SK-N-SH treated with all-trans-retinoic acid at 6 μM for 48 hours (cell line): ENCODE measurements at places on chromosomes 2 and 18.

DNA sequence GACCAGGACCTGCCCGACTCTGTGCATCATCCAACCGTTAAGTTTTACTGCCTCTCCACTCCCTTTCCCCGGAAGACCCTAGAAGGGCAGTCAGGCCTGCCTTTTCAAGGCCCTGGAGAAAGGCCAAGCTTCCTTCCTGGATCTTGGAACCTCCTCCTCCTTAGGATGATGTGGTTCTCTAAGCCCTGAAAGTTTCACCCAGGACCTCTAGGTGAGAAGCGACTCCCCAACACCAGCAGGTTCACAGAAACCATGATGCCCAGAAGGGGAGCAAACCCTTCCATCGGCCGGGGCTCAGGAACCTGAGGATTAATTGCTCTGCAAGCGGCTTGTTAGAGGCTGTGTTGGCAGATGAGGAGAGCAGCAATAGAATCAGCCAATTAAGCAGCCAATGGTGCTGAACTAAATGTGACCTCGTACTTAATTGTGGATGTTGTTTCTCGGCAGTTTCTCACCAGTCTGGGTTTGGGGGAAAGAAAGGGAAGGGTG lies 94.2 kb upstream of the FZD7 start:
- ATAC-seq: no peak

DNA sequence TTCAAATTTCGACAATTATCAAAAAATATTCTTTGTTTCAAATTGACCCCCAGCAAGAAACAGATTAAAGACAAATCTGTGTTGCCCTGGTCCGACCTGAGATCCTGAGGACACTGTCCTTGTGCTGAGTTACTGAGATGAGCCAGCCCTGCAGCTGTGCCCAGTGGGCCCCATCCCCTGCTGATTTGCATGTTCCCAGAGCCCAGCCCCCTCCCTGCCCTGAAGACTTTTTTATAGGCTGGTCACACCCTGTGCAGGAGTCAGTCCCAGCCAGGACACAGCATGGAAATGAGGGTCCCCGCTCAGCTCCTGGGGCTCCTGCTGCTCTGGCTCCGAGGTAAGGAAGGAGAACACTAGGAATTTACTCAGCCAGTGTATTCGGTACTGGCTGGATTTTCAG lies 31.4 kb upstream of the ZNG1B start:
- no peak for ATAC-seq

DNA sequence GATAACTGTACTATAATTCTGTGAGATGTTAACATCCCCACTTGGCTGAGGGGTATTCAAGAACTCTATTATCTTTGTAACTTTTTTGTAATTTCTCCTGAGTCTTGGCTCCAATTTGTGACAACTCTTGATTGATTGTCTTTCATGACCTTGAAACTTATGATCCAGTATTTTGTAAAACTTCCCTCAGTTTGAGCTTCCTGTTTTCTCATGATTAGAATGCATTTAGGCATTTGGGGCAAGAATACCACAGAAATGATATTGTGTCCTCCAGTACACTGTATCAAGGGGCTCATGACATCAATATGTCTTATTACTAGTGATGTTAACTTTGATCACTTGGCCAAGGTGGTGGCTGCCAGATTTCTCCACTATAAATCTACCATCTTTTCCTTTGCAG lies 37.4 kb downstream of the PNO1 start:
- no peak for ATAC-seq

GRCh38 chr2:239399433-239399920 lies 1.3 kb downstream of the HDAC4 start:
- ATAC-seq: no peak

DNA sequence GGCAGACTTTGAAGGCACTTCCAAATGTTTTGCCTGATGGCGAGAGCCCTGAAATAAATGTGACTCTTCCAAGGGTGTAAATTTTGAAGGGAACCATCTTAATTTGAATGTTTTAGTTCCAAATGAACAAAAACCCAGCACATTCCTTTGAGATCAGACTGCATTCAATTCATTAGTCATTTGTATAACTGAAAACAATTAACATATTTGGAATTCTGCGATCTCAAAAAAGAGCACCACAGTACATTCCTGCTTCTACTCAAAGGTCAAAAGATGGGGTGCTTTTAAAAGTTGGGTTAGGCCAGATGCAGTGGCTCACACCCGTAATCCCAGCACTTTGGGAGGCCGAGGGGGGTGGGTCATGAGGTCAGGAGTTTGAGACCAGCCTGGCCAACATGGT lies 38.2 kb upstream of the CHRNA1 start:
- peak; percentile 31; the same call in 1 of the 3 replicates for ATAC-seq

- ATAC-seq: no peak
Observed at GRCh38 chr2:158776231-158776630, 18.9 kb upstream of the DAPL1 start.

DNA sequence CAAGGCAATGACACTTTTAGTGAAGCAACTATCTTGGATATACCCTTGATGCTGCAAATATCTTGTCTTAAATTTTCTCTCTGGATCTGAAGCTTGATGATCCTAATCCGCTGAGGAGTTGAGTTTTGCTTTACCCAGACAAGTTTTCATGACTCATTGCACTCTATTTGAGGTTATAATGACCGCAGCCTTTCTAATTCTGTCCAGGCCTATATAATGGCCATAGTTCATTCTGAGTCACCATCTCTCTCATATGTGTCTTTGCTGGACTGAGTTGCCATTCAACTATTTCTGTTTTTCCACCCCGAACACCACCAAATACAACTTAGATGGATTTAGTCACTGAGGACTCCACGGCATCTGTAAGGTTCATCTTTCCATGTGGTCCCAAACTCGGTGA lies 802.1 kb upstream of the FAM98A start:
- ATAC-seq: no peak

GRCh38 chr2:219120082-219120481 lies 40.5 kb downstream of the NHEJ1 start:
- ATAC-seq: no peak

DNA sequence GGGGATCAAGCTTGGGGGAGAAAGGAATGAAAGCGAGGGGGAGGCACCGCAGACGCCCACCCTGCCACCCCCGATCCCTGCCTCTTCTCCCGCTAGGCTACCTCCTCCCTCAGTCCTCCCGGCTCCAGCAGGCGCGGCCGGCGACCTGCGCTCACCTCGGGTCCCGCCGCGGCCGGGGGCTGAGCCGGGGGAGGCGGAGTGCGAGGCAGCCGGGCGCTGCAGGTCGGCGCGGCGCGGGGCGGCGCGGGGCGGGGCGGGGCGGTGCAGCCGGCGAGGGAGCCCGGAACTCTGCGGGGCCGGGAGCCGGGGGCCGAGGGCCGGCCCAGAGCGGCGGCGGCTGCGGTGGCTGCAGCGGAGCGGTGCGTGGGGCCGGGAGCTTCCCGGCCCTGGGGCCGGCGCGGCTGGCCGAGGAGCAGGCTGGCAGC lies 477 bp downstream of the ACVR1 start:
- ATAC-seq: peak; percentile 52

DNA sequence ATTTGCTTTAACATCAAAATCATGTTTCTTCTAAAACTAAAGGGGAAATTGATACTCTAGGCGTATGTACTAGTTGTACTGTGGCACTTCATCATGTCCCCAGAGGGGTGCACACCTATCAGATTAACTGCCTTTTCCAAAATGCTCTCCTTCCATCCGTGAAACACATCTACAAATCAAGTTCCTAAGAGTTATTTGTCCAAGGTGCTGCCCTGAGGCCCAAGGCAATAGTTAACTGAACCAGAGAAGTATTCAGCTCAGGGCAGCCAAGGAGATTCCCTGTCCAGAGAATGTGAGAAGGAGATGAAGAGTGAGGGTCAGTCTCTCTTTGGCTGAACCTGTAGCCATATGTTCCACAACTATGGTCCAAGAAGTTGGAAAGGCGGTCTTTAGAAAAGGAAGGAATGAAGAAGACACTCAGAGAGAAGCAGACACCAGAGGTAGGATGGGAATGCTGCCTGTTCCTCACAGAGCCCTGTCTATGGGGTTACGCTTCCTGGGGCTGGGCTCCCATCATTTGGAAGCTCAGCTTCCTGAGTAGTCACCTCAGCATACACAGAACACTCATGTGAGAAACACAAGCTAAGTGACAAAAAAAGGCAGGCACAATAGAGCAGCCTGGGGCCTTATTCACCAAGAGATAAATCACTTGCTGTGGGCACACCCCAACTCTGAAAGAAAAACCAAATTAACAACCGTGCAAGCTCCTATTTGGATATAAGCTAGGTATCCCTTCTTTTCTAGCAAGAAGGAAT lies 55.6 kb downstream of the ANKRD44 start:
- ATAC-seq: peak; percentile 52

- ATAC-seq: no peak
Observed at GRCh38 chr2:82395531-82395930, 2063.5 kb downstream of the SUCLG1 start.

DNA sequence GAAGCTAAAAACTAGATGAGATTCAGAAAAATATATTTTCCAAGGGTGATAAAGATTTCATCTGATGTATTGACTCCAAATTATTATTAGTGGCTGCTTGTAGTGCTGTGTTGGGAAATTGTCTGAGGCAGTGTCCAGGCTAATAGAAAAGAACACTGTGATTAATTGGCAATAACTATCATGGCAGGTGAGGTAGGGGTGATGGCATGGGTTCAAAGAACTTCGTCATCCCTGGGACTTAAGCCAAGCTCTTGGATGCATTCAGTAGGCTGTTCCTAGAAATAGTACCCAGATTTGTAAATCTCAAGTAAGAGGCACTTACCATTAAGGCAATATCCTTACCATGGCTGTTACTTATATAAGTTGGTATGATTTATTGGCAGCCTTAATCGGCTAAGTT lies 13.2 kb upstream of the RAPGEF4 start:
- no peak for ATAC-seq

GRCh38 chr2:109450574-109451273 lies 163.0 kb downstream of the SEPTIN10 start:
- ATAC-seq: no peak

GRCh38 chr2:111099402-111099801 lies 21.3 kb upstream of the BCL2L11 start:
- no peak for ATAC-seq

GRCh38 chr2:190838492-190838910 lies 42.1 kb upstream of the GLS start:
- peak; percentile 59 for ATAC-seq

DNA sequence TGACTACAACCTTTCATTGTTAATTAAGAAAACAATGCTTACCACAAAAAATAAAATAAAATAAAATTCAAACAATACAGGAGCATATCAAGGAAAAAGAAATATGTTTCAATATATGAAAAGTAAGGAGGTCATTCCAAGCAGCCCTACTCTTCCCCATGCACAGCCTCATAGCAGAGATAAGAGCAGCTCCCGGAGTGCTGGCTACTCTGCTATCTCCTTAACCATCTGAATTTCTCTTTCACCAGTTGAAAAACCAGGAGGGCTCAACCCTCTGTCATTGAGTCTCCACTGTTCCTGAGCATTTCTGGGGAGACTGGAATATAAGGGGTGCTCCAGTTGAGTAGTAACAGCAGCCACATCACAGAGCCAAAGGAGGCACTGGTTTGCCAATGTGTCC lies 201.4 kb downstream of the TCF4 start:
- no peak for ATAC-seq

DNA sequence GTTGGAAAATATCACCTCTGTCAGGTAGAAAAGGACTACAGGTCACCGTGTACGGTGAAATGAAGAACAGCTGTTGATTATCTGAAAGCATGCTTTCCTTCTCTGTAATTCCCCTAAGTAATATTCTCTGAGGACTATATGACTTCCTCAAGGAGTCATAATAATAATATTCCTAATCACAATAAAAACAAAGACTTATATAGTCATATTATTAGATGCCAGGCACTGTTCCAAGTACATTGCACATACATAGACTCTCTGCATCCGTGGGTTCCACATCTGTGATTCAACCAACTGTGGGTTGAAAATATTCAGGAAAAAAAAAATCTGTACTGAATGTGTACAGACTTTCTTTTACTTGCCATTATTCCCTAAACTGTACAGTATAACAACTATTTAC lies 512.4 kb upstream of the ID2 start:
- ATAC-seq: peak; percentile 36

DNA sequence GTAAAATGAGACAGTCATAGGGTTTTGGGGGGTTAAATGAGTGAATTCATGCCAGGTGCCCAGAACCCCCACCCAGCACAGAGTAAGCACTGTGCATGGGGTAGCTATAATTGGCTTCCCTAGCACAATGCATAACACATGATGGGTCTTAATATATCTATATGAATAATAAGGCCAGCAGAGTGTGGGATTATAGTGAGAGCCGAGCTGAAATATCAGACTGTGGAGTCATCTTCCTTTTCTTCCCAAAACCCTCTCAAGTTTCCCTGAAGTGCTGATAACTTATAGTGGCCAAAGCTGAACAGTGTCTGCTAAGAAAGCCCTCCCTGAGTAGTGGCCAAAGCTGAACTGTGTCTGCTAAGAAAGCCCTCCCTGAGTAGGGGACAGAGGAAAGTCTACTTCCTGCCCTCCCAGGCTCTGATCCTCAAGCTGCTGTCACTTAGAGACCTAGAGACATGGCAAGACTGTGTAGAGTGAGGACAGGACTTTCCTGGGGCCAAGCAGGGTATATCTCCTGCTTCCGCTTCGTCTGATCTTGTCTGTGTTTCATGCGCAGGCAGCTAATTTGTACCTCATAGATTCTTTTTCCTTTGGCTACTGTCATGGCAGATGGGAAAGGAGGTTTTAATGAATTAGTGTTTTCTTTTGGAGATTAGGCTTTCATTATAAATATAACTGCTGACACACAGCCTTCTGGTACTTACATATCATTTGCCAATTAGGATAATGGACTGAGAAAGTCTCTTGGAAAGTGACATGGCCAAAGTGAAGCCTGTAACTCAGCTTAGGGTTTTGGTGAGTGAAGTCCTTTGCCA lies 94.9 kb downstream of the FHOD3 start:
- ATAC-seq: peak; percentile 58

- ATAC-seq: no peak
Observed at GRCh38 chr2:64021578-64021977, 2.4 kb upstream of the VPS54 start.
